ENCODE measurements at places on chromosomes 6 and 20.

- DNase-seq = no peak
Observed at GRCh38 chr6:89208551-89208950, 8.6 kb downstream of the GABRR1 start.

DNA sequence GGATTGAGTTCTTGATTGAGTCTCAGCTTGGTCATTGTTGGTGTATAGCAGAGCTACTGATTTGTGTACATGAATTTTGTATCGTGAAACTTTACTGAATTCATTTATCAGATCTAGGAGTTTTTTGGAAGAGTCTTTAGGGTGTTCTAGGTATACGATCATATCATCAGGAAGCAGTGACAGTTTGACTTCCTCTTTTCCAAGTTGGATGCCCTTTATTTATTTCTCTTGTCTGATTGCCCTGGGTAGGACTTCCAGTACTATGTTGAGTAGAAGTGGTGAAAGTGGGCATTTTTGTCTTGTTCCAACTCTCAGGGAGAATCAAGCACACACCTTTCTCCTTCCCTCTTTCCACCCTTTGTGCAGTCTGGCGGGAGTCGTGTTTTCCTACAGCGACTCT is 26.4 kb downstream of the RPP40 start:
- no peak for DNase-seq

DNA sequence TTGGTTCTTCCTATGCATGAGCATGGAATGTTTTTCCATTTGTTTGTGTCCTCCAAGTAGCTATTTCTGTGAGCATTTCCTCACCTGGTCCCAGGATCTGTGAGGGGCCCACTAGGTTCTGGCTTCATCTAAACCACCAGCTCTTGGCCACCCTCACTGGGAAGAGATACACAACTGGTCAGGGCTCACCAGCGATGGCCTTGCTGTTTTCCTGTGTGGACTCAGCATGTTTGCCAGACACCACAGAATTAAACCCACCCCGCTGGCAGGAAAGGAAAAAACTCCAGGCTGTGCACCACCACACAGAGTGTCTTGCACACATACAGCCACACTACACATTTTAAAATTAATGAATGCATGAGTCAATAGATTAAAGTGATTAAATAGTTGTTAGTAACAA is 65.1 kb upstream of the NXT1 start:
- no peak for DNase-seq

GRCh38 chr6:3841066-3841454 is 8.1 kb upstream of the FAM50B start:
- DNase-seq = no peak

- DNase-seq = no peak
Observed at GRCh38 chr6:69868252-69868804, 2.0 kb downstream of the COL19A1 start.

GRCh38 chr6:107741191-107741680 is 82.9 kb downstream of the SCML4 start:
- no peak for DNase-seq

- no peak for DNase-seq
Observed at GRCh38 chr20:52869698-52870501, 102.3 kb upstream of the TSHZ2 start.
